Stomach (tissue), 19 donors: ENCODE measurements at places on chromosomes 4 and X. TPM values are rescaled to one million over a fixed set of nuclear protein-coding genes. Genes with fewer than 3 reads are reported as not detected.

GPM6B gene
- total RNA-seq: 10.9 TPM

GRCh38 chr4:16665942-16666551 lies 232.4 kb downstream of the LDB2 start:
- H3K36me3 ChIP-seq: no peaks in the 10 kb centered on the region
- H3K4me3 ChIP-seq: no peak overlapping the region
- H3K4me1 ChIP-seq: no peaks in the 10 kb centered on the region
- H3K27me3 ChIP-seq: no peaks in the 10 kb centered on the region

GRCh38 chr4:180960743-180961401 lies 1282.3 kb upstream of the TENM3 start:
- H3K27me3 ChIP-seq: no peaks in the 10 kb centered on the region
- no peaks in the 10 kb centered on the region for H3K36me3 ChIP-seq
- H3K27ac ChIP-seq: no peak overlapping the region
- no peaks in the 10 kb centered on the region for H3K4me1 ChIP-seq
- no peak for DNase-seq

DNA sequence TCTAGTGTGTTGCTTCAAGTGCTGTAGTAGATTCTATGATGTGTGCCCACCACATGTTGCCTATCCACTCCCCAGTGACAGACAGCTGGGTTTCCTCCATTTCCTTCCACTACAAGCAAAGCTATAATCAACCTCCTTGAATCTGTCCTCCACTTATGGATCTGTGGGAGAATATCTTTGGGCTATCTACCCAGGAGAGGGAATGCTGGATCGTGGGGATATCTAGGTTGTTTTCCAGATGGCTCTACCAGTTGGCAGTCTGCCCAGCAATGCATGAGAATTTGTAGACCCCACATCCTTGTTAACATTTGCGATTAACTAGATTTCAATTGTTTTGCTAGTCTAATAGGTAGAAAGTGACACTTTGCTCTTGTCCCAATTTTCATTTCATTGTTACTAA lies 10.3 kb downstream of the NMU start:
- H3K36me3 ChIP-seq: no peaks in the 10 kb centered on the region
- no peak overlapping the region for H3K4me3 ChIP-seq
- no peak for DNase-seq
- no peak overlapping the region for H3K27ac ChIP-seq
- H3K4me1 ChIP-seq: no peaks in the 10 kb centered on the region
